Iris pigment epithelial cell (primary cell): ENCODE measurements at places on chromosomes 2 and 18.

DNA sequence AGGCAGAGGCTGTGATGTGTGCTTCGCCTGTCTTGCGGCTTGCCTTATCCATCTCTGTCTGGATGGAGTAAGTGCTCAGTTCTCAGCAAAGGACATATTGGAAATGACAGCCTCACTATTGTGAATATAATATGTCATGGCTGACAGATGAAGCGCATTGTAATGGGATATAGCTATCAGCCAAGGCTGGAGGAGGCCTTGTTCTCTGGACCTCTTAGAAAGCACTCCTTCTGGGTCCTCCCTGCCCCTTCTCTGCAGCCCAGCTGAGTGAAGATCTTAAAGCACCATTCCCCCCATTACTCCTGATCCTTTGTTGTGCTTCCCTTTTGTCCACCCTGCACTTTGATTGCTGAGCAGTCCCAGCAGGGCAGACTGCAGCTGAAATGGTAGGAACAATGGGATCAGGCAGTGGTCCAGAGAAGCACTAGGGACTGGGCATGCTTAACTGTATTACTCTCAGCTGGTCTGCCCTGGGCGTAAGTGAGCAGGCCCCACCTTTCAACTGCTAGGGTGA lies 265.3 kb downstream of the SETBP1 start:
- no peak for DNase-seq

DNA sequence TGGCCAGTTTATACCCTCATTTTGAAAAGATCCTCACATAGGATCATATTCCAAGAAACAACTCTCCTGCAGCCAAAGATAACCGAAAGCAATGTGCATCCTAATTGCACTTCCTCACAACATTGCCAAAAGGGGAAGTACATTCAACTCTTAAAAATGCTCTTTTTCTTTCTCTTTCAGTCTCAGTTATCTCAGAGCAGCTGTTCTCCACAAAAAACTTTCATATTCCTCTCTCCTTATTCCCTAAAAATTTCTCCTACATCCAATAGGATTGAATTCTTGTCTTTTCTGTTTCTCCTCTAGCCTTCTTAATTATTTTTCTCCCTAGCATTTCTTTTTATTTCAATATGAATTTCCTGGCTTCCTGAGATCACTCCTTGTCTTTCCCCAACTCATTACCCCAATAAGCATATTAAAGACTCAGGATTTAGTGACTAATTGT lies 7.4 kb upstream of the VRK2 start:
- DNase-seq = peak; percentile 68

GRCh38 chr18:76720683-76721082 lies 101.7 kb upstream of the ZNF236 start:
- peak; percentile 51 for DNase-seq

DNA sequence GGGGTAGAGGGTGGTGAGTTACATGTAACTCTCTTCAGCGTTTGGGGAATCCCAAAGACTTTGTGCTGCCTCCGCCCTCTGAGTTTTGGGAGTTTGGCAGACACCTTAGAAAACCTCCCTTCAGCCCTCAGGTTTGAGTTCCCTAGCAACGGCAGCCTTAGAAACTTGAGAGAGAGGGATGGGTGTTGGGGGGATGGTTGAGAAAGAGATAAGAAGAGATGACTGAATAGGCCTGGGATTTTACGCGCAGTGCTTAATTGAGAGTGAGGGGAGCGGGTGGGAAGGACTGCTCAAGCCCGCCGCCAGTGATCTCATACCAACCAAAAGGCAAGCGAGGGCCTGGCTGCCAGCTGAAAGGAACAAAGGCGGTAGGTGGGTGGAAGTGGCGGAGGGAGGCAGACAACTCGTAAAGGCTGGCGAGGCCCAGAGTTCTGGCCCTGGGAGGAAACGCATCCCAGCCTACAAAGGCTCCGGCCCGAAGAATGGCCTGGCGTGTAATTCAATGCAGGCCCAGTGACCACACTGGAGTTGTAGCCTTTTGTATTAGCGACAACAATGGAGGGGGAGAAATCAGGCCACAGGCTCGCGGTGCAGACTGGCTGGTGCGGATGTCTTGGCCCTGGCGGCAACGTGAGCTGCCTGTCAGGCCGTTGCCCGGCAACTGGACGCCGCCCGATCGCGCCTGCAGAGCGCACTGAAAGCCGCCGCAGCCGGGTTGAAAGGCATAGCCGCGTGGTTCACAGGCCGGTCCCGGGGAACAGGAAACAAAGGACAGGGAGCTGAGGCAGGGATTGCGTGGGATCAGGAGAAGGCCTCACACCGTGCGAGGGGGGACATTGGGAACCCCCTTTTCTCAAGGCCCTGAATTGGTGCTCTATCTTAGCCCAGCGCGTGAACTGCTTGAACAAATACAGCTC lies 39.9 kb upstream of the DARS1 start:
- DNase-seq = peak; percentile 68

- no peak for DNase-seq
Measured at GRCh38 chr2:68412127-68412819, 47.2 kb downstream of the PLEK start.

DNA sequence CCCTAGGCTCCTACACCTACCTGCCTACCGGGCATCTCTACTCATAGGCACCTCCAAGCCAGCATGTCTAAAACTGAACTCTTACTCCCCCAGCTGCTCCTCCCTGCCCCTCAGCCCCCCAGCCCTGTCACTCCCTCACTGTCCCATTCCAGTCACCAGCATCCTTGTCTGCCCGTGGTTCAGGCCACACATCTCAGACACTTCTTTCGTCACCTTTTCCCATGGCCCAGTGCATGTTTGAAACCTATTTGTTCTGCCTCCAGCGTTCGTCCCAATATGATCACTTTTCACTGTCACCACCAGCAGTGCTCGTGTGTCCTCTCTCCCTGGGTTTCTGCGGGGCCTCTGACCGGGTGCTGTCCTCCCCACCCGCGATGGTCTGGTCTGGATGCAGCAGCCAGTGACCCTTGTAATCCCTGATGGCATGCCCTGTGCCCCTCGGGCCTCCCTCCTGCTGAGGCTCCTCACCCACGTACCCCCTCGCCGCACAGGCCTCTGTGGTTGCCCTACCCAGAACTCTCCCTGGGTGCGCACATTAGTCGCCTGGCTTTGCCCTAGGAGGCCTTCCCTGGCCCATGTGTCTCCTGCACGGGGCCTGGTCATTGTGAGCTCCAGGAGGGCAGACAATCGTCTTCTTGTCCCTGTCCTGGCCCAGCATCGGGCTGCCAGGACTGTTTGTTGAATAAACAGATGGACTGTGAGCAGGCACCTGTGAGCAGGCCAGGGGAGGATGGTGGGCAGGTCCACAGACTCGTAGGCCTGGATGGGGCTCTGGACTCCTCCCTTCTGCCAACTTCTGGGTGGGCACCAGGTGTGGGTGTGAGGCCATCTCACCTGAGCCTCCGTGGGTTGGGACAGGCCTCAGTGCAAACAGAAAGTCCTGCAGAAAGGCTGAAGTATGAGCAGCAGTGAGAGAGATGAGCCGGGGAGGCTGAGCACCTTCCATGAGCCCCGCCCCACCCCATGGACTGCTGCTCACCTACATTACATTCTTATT lies 15.5 kb downstream of the LDLRAD4 start:
- no peak for DNase-seq

DNA sequence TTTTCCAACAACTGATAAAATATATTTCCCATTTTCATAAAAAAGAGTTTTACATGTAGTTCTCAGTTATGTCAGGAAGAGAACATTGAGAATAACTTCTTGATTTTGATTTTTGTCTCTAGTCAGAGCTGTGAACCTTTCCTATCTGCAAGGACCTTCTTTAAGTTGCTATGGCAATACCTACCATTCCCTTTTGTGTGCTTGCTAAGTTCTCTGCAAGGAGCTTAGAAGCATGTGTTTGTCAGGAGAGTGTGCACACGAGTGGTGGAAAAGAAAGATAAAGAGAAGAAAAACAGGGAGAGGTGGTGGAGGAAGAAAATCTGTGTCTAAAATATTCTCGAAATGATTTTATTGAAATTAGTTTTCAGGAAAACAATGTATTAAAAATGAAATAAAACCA lies 140.3 kb upstream of the SLC8A1 start:
- DNase-seq = no peak

DNA sequence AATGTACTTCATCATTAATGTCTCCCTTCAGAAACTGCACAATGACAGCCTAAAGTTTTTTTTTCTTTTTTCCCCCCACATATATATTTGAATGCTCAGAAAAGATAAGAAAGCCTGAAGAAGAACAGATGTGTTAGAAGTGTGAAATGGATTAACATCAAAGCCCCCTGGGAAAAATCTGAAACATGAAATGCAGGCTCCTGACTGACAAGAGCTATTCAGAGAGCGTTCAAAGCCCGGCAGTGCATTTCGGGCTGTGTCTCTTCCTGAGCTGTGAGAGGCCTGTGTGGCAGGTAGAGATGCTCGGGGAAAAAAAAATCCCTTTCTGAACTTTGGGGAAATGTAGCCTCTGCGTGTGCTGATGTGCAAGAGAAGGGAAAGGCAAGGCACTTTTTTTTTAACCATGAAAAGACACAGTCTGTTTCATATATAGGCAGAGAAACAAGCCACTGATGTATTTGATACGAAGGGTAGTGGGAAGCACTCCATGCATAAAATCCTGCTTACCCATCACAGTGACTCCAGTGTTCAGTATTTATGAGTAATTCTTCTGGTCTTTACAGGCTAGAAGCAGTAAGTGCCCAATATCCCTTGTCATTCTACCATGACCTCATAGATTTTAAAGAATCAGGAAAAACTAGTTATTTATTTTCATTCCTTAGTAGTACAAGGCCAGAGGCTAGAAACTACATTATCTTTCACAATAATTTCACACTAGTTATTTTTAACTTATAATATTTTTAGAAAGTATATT lies 1574.2 kb upstream of the PIK3C3 start:
- peak; percentile 58 for DNase-seq

GRCh38 chr18:24657444-24657842 lies 197.0 kb downstream of the HRH4 start:
- no peak for DNase-seq

- no peak for DNase-seq
Measured at GRCh38 chr2:69509011-69509749, 71.9 kb upstream of the NFU1 start.

- DNase-seq = no peak
Measured at GRCh38 chr2:115199966-115200365, 757.5 kb downstream of the DPP10 start.

- peak; percentile 5 for DNase-seq
Measured at GRCh38 chr18:29531746-29532145, 1354.8 kb upstream of the CDH2 start.

- no peak for DNase-seq
Measured at GRCh38 chr2:175535631-175536030, 354.1 kb upstream of the ATP5MC3 start.

DNA sequence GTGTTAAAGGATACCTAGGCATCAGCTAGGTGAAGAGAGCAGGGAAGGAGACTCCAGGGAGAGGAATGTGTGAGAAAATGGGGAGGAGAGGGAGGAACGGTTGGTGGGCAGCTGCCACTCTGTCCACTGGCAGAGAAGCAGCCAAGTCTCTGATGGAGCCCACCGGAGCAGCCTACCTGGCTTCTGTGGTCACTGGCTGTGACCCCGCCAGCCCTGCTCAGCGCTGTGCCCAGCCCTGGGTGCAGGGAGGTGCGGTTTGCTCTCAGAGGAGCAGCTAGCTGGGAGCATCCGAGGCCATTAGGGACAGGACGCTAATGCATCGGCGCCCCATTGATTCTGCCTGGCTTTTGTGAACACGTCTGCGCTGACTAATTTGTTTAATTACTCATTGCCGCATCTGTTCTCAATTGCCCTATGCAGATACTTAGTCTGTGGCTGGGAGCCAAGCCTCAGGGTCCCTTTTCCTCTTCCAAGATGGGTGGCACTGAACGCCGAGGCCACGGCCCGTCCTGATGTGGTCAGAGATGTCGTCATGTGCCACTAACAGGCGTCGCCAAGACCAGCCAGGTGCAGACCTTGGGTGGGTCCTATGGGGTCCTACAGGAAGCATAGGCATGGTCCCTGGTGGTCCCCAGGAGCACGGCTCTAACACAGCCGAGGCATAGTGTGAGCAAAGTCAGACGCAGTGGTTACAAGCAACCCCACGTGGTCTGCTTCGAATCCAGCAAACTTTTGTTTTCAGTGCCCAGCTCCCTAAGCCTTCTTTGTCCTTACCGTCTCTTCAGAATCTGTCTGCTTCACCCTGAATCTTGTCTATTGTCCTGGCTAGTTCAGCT lies 82.0 kb downstream of the RRM2 start:
- no peak for DNase-seq

GRCh38 chr2:190682168-190682567 lies 33.3 kb downstream of the NAB1 start:
- DNase-seq = peak; percentile 57

GRCh38 chr18:48554610-48555400 lies 16.0 kb downstream of the CTIF start:
- no peak for DNase-seq

GRCh38 chr2:150388289-150388625 lies 99.2 kb downstream of the RND3 start:
- DNase-seq = no peak
